GM04504 (cell line): ENCODE measurements at places on chromosomes 3 and 15.

GRCh38 chr3:181699171-181699903 lies 12.4 kb upstream of the SOX2 start:
- no peak for DNase-seq

DNA sequence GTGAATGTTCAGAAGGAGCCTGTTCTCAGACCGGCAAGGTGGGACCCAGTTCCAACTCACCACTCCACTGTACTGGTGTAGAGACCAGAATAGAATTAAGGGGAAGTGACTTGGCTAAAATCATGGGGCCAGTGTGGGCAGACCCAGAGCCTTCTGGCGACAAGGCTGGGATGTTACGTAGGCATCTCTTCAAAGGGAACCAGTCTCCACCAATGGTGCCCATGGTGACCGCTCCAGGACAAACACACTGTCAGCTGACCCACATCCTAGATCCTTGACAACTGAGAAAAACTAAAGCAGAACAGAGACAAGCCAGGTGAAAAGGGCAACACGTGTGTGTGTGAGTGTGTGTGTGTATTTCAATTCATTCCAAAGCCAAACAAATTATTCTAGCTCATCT lies 321.7 kb upstream of the FRG2C start:
- DNase-seq, result no peak

GRCh38 chr3:166435469-166436057 lies 598.3 kb upstream of the BCHE start:
- DNase-seq, result no peak

DNA sequence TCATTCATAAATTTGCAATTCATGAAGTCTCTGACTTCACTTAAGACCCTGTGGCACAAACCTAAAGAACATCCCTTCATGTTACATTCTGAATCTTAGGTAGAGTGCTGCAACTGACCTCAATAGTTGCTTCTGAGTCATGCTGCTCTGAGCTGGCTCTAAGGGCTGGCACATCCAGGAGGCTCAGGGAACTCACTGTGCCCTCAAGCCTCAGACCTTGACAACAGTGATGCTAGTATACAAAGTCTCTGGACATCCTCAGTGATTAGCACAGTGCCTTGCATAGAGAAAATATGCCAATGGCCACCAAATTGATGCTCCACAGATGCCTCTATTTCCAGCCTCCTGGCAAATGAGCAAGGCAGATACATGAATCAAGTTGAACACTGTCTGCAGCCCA lies 740.9 kb upstream of the LMCD1 start:
- no peak for DNase-seq

GRCh38 chr3:197466586-197467399 lies 89.0 kb downstream of the BDH1 start:
- peak; percentile 69 for DNase-seq

GRCh38 chr3:117618462-117618861 lies 908.9 kb downstream of the TUSC7 start:
- DNase-seq, result no peak

DNA sequence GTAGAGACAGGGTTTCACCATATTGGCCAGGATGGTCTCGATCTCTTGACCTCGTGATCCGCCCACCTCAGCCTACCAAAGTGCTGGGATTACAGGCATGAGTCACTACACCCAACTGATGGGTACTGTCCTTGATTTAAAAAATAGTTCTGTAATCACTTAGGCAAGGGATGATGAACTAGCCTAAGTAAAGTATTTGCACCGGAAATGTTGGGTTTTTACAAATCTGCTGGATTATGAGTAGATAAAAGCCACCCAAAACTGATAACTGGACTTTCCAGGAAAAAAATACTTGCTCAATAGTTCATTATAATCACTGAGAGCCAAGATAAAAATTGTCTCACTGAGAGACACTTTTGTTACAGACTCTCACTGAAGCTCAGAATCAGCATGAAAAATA lies 218.0 kb downstream of the WNT5A start:
- DNase-seq, result no peak

GRCh38 chr15:87764461-87765240 lies 491.9 kb downstream of the NTRK3 start:
- DNase-seq, result peak; percentile 53

DNA sequence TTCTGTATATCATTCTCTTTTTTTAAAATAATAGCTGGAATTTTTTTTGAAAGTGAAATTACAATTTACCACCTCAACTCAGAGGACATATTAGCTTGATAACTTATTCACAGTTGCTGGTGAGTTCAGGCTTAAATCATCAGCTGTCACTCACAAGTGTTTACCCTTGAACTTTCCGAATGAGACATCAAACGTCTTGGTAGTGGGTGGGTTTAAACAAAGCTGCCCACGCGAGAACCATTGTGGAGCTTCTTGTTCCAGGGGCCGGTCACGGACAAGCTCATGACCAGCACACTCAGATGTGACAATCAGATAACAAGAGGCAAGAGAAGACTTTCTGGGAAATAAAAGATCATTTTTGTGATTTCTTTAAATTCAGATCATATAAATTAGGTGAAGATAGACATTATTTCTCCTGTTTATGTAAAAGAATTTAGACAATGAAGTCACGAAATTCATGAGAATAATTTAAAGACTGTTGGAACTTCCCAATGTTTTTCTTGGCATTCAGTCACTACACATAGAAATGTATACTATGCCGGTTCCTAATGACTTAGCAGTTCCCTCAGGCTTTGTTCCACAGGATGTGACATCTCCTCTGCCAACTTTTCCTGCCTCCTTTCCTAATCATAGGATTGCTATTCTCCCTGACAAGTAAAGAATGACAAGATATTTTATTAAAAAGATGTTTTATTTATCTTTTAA lies 29.3 kb downstream of the BTD start:
- no peak for DNase-seq

DNA sequence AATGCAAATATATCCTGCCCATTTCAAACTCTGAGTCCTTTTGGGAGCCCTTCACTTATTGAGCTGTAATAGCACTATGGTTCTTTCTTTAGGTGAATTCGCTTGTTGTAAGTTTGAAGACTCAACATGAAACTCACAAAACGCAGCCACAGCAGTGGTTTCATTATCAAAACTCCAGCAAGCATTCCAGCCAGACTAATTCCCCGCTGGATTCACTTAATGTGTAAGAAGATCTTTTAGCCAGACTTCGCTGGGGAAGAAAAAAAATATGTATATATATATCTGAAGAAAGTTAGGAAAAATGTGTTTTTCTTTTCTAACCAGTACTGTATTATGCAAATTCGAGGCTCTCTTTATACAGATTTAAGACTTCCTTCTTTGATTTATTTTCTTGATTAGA lies 241.1 kb downstream of the WNT5A start:
- no peak for DNase-seq

DNA sequence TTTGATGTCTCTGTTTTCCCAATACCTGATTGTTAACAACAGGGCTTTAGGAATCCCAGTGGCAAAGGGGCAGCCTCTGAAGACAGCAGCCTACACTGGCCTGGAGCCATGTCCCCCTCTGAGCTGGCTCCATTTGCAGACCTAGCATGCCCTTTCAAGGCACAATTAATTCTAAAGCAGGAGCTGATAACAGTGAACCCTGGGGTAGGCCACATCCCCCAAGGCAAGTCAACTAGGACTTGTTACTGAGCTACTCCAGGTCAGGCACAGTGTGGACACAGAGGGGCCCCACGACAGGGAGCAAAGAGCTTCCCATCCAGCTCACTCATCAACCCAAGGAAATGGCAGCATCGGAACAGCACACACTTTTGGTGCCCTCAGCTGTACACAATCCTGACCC lies 51.9 kb downstream of the SPSB4 start:
- no peak for DNase-seq

- DNase-seq, result no peak
Observed at GRCh38 chr3:193728429-193729087, 135.6 kb downstream of the OPA1 start.
